T-helper 1 cell (primary cell): ENCODE measurements at places on chromosomes 7 and 10.

GRCh38 chr7:83478616-83479015 lies 170.3 kb downstream of the SEMA3E start:
- DNase-seq = no peak

GRCh38 chr10:25065761-25066476 lies 49.5 kb downstream of the THNSL1 start:
- DNase-seq = no peak

- no peak for DNase-seq
Measured at GRCh38 chr7:142587578-142588191, 161.6 kb upstream of the PRSS1 start.

- no peak for DNase-seq
Measured at GRCh38 chr7:140159497-140159896, 17.3 kb downstream of the KDM7A start.

GRCh38 chr7:13989126-13989948 lies at the start of gene ETV1:
ETV1 (minus strand) TSS chr7:13989666; CDS start chr7:13989052, 614 bp downstream.
- no peak for DNase-seq

GRCh38 chr10:110471566-110472139 lies 26.1 kb upstream of the DUSP5 start:
- DNase-seq = no peak

DNA sequence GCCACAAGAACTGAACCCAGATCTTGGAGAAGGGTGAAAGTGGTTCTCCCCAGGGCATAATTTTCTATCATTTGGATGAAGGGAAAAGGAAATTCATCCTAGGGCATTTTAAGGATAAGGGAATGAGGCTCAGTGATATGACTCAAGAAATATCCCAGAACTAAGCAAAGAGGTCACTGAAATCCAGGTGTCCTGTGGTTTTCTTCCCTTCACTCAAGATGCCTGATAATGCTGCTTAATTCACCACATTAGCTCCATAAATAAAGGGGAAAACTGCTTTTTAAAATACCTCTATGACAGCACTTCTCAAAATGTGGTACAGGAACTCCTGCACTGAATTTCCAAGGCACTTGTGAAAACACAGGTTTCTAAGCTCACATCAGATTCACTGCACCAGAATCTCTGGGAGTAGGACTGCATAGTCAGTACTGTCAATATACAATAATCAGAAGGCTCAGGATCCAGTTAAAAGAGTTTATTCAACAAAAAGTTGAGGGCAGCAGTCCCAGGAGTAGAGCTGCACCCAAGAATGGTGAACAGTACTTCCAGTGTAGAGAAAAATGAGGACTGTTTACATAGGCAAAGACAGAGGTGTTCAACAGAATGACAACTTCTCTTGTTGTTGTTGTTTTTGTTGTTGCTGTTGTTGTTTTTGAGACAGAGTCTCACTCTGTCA lies 2.9 kb downstream of the IFIT3 start:
- no peak for DNase-seq

DNA sequence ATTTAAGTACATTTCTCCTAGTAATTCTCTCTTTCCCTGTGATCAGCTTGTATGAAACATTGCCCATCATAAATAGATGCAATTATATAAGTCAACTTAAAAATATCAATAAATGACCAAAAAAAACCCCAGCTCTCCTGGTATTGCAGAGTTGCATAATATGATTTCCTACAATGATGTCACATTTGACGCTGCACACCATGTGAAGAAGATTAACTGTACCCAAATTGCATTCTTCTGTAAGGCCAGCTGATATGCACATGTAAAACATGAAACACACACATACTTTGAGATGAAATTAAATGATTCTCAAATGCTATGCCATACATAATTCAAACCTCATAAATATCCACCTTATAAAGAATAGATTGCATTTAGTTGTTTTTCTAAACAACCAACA lies 115.5 kb downstream of the AGMO start:
- no peak for DNase-seq

- DNase-seq = no peak
Measured at GRCh38 chr7:123714296-123715080, 34.3 kb downstream of the WASL start.

DNA sequence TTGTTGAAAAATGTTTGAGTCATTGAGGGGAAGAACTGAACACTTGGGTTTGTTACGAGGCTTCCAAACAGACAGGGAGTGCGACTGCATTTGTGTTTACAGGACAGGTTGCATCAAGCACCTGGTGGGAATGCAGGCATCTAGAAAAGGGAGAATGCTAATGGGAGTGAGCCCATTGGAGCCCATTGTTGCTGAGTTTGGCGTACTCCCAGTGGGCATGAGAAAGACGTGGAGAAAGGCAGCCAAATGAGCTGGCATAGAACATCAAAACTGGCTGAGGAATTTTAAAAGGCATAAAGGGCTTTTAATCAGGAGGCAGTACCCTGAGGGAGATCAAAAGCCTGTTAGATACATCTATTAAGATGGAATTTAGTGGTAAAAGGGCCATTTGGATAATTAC lies 171.6 kb upstream of the NPSR1 start:
- no peak for DNase-seq

DNA sequence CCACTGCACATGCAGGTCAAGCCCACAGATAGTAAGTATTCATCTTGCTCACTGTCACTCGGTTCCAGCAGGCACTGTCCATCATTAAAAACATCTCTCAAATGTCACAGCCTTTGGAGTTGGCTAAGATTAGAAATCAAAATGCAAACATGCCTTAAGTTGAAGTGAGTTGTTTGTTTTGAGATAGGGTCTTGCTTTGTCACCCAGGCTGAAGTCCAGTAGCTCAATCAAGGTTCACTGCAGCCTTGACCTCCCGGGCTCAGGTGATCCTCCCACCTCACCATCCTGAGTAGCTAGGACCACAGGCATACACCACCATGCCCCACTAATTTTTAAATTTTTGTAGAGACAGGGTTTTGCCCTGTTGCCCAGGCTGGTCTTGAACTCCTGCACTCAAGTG lies 98.1 kb downstream of the EBF3 start:
- no peak for DNase-seq

- DNase-seq = no peak
Measured at GRCh38 chr10:19826712-19827111, 10.5 kb downstream of the PLXDC2 start.

DNA sequence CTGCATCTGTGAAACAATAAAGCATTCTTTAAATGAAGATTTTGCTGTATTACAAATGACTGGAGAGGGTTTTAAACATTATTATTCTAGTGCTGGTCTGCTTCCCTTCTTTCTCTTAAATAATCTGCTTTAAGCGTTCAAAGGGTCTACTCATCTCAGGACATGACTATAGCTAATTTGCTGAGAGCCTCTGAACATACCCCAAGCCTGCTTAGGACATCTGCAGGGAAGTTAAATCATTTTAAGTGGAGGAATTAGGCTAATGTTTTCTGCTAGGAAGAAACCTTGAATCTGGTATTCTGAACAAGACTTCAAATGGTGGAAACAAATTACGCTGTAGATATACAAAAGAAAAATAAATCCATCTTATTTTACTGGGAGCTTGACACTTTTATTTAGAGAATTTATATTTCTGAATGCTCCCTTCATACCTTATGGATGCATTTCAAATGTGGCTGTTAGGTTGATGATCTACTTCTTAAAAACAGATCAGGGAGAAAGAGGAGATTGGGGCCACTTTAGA lies 124.4 kb upstream of the ITGB1 start:
- DNase-seq = no peak

GRCh38 chr10:126528315-126528835 lies 140.1 kb upstream of the ADAM12 start:
- no peak for DNase-seq

DNA sequence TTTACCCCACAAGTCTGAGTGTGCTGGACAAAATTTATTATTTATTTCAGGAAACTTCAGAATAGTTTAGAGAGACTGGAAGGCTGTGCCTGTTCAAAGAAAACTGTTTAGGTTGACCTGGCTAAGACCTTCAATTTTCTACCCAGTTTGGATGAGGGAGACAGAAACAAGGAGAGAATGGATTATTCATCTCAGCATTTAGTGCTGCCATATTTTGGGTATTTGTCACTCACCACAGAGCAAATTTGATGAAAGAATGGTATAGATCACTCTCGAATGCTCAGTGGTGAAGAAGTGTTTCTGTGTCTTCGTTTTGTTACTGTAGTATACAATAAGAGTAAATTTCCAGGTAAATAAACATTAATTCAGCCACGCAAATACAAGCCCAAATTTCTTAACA lies 71.8 kb downstream of the SEMA3C start:
- no peak for DNase-seq

DNA sequence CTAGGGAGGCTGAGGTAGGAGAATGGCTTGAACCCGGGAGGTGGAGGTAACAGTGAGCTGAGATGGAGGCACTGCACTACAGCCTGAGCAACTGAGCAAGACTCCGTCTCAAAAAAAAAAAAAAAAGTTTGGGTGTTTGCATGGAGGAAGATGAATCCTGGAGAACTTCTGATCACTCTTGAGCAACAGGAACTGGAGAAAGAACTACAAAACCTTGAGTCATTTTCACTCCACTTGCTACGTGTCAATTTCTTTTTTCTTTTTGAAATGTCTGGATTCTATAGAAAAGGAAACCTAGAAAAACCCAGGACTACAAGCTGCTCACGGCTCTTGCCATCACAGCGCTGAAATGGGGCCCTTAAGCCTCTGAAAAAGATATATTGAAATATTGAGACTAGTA lies 189.6 kb upstream of the NRP1 start:
- DNase-seq = no peak

DNA sequence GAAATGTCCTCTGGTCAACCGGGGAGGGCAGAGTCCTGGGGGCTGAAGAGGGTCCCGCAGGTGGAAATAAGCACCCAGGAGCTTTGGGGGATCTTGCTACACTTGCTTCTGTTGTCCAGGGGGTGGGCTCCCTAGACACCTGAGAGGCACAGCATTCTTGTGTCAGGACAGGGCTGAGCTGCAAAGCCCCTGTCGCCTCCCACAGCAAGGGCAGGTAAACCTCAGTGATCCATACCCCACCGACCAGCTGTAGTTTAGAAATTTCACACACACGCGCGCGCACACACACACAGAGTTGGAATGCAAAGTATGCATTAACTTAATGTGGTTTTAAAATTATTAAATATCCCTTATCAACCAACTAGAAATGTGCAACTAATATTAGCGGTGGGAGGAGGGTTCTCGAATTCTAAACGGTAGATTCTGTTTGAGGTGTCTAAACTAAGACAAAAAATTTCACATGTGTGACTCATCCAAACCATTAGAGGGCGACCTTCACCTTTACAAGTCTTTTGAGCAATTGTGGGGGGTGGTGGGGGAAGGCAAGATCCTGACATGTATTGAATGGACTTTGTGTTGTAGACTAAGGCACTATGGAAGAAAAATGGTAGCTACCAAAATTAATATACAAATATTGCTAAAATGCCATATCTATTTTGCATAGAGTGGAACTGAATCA lies 34.3 kb upstream of the PTF1A start:
- no peak for DNase-seq

- no peak for DNase-seq
Measured at GRCh38 chr7:128033246-128033645, 2.0 kb upstream of the LRRC4 start.

DNA sequence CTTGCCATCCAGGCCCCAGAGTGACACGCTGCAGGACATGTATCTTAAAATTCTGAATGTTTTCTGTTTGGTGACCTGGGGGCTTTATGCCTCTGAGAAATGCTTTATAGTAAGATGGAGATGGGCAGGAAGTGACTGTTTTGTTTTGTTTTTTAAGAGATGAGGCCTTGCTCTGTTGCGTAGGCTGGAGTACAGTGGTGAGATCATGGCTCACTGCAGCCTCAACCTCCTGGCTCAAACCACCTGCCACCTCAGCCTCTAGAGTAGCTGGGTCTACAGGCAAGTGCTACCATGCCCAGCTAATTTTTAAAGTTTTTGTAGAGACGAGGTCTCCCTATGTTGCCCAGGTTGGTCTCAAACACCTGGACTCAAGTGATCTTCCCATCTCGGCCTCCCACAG lies 20.6 kb downstream of the ZNF777 start:
- DNase-seq = no peak

GRCh38 chr10:34932235-34932634 lies 117.1 kb upstream of the PARD3 start:
- DNase-seq = no peak
